Esophagus squamous epithelium (tissue), 5 donors: ENCODE measurements at places on chromosomes 5 and 9.

DNA sequence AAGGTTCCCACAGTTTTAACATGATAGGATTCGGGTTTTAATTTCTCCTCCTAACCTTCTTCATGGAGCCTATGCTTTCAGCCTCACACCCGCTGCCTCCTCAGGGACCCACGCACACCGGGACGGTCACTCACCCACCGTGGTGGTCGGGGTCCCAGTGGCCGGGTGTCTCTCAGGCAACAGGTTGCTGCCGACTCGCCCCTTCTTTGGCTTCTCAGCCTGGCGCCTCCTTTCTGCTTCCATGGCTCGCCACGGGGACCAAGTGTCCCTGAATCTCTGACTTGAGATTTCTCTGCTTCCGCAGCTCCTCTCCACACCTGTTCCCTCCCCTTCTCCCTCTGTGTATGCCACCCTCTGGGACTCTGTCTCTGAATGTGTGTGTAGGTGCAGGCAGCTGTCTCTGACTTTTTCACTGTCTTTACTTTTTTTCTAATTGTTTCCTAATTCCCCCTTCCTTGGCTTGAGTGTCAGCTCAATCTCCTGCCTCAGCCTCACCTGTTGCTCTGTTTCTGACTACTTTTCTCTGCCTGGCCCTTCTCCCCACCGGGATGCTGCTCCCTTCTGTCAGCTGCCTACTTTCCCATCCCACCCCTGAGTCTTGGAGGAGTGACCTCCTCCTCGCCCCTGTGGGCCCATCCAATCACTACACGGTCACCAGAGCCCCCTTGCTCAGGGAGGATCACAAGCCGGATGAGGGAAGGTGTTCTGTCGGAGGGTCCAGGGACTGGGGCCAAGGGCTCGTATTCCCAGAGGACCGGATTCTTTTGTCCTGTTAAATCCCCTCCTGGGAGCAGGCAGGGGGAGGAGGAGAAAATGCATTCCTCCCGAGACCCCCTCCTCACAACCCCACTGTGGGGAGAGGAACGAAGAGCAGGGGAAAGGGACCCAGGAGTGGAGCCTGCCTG, at the start of gene PROP1:
Gene PROP1 (minus strand): TSS at position 552 of the 905 bp plus-strand sequence. CDS start 309 bp downstream, at position 243.
- no peak for DNase-seq

GRCh38 chr9:89386797-89387196, 68.5 kb downstream of the SECISBP2 start:
- no peak for DNase-seq

DNA sequence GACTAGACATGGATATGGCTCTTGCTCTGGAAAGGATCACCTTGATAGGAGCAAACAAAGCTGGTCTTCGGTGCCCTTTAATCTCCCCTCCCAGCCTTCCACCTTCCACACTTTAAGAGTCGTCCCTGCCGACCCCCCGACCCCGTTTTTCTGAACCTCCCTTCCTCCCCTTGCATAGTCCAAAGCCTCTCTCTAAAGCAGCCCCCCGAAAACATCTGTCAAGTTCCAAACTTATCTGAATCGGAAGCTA, 423 bp upstream of the NUP214 start:
- no peak for DNase-seq

DNA sequence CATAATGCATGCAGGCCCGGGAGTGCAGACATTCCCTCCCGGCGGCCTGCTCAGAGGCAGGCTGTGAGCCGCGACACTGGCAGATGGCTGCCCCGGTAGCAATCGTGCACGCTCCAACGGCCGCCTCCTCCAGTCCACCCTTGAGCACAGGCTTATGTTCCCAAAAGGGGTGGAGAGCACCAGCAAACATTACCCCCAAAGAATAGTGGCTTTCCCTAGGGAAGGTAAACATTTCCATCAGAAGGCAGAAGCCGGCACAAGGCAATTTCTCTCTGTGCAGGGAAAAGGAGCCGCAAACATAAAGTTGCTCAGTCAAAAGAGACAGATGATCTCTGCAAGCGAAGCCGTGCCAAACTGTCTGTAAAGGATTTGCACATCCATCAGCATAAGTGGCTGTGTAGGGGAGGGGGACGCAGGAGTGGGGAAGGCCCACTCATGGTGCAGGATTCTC, 92.5 kb downstream of the SIL1 start:
- DNase-seq = no peak

GRCh38 chr5:68522863-68523262, 307.3 kb downstream of the PIK3R1 start:
- DNase-seq = no peak

GRCh38 chr9:75866273-75866871, 24.1 kb upstream of the PCSK5 start:
- no peak for DNase-seq

DNA sequence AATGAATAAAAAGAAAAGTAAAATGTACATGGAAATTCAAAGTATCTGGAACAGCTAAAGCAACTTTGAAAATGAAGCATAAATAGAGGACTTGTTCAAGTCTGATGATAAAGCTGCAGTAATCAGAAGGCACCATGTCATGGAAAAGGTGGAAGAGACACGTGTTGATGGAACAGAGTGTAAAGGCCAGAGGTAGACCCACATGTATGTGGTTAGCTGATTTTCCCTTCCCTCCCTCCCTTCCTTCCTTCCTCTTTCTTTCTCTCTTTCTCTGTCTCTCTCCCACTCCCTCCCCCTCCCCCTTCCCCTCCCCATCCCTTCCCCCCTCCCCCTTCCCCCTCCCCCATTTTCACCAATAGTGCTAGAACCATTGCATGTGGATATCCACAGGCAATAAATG, 58.7 kb upstream of the FCN1 start:
- DNase-seq = no peak

- no peak for DNase-seq
These were observed 14.7 kb upstream of the TMEM250 start for GRCh38 chr9:136133191-136133958.

DNA sequence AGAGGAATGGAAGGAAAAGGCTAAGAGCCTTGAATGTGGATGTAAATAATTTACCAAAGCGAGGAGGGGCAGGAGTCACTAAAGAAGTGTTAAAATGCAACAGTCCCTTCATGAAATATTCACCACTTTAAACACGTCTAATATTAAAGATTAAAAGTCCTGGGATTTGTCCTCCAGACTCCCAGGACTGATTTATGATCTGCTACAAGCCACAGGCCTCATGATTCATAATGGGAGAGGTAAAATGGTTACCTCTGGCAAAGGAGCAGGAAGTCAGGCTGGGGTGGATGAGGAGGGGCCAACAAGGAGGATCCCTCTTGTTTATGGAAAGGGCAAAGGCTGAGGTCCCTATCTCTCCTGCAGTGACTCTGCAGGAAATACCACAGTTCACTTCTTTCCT, 292.4 kb downstream of the TRIM32 start:
- no peak for DNase-seq

- DNase-seq = no peak
These were observed 162.9 kb upstream of the DAB2 start for GRCh38 chr5:39587675-39588074.

DNA sequence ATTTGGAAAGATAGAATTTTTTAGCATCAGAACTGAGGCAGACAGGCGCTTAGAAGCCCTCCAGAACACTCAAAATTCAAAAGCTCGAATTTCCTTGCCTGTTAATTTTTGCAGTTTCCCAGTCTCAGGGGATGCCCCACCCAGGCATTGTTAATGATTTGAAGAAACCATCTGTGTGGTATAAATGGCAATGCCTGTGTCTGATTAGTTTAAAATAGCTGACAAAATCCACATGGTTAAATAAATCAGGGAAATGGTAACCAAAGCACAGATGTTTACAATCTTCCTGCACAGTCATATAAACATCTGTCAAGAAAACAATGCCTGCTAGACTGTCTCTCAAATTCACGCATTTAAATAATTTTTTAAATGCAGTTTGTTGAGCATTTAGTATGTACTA, 185.2 kb upstream of the RGMB start:
- no peak for DNase-seq

DNA sequence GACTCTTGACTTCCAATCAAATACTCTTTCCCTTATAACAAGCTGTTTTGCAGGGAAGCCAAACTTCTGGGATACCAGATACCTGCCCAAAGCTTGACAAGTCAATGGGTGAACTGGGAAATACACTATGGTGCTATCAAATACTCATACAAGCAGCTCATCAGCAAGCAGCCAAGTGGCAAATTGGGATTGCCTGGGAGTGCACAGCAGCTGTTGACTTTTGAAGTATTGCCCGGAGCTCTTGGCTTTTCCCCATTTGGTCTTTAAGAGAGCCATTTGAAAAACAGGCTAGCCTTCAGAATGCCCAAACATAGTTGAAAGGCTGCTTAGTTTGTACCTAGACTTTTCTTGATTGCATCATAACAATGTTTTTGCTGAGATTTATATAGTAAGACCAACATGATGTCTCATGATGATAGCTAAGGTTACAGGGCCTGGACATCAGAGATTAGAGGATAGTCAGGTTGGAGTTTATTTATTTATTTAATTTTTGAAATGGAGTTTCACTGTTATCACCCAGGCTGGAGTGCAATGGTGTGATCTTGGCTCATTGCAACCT, 210.1 kb upstream of the ZNF608 start:
- DNase-seq = no peak

DNA sequence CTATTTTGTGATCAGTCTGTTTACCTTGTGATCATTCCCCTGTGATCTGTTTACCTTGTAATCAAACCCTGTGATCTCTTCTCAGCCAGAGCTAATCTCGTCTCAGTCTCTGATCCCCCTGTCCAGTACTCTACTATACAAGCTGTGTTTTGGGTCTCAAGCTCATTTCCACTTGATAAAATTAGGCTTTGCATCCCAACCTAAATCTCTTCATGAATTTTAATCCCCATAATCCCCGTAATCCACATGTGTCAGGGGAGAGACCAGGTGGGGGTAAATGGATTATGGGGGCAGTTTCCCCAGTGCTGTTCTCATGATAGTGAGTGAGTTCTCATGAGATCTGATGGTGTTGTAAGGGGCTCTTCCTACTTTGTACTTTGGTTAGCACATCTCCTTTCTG, 157.2 kb downstream of the PRR16 start:
- DNase-seq = no peak

DNA sequence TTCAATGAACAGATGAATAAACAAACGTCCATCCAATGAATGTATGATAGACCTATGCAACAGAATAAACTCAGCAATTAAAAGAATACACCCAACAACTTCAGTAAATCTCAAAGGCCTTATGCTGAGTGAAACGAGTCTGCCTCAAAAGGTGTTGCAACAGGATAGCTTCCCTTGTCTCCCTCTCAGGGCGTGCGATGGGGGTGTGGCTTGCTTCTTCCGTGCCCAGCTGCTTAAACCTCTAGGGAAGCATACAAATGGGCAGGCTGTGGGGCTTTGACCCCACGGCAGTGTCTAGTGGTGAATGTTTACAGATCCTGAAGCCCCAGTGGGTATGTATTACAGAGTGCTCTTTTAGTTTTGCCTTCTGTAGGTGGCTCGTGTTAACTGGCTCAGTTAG, 87.0 kb upstream of the CCL21 start:
- DNase-seq = no peak

- DNase-seq = no peak
These were observed 84.3 kb downstream of the RAI14 start for GRCh38 chr5:34740389-34740806.

GRCh38 chr5:109630093-109630492, 59.6 kb upstream of the MAN2A1 start:
- DNase-seq = no peak

- no peak for DNase-seq
These were observed 43.2 kb downstream of the MRRF start for GRCh38 chr9:122307925-122308324.

- DNase-seq = no peak
These were observed 687.3 kb upstream of the ST8SIA4 start for GRCh38 chr5:101590384-101590783.

DNA sequence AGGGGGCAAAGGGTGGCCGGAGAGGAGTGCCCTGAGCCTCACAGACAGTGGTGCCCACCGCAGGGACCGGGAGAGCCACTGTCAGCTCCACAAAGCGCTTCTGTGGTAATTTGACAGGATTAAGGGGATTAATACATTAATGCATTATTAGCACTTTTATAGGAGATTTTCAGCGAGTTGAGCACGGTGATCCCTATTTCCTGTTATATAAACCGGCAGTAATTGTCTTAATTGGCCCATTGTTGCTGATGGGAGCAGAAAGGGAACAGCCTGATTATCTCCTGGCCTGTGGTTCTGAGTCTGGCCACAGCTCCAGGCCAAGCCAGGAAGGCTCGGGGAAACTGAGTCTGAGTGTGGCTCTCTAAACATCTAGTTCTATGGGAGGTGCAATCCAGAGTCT, 423.6 kb downstream of the CDK5RAP2 start:
- DNase-seq = no peak

GRCh38 chr9:27880635-27881034, 307.4 kb upstream of the C9orf72 start:
- no peak for DNase-seq

DNA sequence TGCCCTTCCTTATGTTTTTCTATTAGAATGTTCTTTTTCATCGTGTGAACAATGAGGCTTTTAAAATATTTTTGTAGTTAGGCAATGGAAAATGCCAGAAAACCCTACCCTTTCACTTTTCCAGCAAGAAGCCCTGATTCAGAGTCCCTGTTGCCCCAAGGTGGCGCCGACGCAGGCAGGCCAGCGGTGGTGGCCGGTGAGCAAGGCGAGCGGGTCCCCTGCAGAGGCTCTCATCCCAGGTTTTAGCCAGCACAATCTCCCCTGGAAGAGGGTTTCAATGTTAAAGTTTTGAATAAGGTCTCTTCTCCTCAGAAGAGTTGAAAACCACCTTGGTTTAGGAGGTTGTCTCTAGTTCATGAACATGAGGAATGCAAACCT, 40.8 kb upstream of the CKMT2 start:
- no peak for DNase-seq

- DNase-seq = no peak
These were observed 1.3 kb downstream of the FGF10 start for GRCh38 chr5:44387921-44388320.

- no peak for DNase-seq
These were observed 28.4 kb downstream of the PCSK5 start for GRCh38 chr9:75918909-75919308.

GRCh38 chr5:68214482-68215207, 911 bp upstream of the PIK3R1 start:
- no peak for DNase-seq

GRCh38 chr5:68657055-68657961, 436.5 kb upstream of the SLC30A5 start:
- no peak for DNase-seq

- DNase-seq = no peak
These were observed 446.2 kb downstream of the HTR1A start for GRCh38 chr5:63516006-63516405.

DNA sequence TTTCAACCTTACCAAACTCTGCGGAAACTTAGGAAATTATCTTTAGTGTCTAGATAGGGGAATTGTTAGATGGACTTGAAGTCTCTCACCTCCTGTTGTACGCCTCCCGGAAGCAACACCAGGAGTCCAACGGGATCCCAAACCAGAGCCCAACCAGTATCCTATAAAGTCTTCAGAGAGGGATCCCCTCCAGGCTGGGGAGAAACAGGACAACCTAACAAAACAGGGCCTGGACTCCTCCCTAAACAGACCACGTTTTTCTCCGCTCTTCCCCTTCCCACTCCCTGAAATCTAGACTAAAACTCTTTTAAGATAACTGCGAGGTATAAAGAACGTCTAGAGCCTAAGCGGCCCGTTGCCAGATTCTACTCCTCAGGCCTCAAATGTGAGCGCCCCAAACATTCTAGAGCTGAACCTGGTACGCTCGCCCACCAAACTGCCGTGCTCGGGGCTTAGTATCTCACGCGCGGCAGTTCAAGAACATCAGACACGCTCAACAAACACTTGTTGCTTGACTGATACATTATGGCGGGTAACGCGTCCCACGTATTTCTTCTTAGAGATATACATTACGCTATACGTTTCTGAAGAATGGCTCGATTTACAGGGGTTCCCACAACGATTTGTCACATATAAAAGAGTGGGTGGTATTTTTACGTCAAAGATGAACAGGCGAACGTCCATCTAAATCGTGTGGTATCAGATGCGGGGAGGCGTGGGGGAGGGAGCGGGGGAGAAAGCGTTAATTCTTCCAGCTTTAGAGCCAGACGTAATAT, 663 bp upstream of the SMIM27 start:
- DNase-seq = no peak
